Stimulated activated CD8-positive, alpha-beta memory T cell treated with anti-CD3 and anti-CD28 coated beads, Interleukin-15, amount 100 ng/mL, for 4 hours (primary cell): ENCODE measurements at places on chromosomes 6 and 20.

DNA sequence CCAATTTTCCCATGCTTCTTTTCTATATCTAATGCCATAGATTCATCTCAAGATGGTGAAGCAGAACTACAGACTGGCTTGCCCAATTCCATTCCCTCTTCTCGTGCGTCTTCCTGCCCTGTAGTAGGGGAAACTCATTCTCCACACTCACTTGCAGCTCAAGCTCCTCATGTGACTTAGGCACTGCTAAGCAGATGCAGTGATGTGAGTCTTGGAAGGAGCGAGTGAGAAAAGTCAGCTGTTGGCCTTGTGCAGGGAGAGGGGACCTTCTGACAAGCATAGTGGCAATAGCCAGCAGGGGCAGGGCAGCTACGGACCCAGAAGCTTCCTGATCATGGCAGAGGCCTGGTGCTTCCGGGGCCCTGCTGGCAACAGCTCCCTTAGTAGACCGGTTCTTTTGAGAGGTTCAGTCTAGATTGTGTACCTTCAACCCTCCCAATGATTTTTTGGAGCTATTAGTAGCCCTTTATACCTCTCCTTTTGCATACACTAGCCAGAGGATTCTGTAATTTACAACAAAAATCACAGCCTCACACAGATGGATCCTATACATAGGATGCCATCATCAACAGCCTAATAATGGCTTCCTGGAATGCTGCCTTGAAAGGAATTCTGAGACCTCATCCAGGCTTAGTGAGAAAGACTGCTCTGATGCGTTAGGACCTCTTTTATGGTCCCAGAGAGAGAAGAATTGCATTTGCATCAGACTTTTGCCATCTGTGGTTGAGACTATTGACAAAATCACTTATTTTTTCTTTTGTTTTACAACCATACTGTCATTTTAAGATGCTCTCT, 121.5 kb upstream of the RIPOR2 start:
- no peak for DNase-seq

GRCh38 chr6:92339936-92340640, 1079.3 kb downstream of the EPHA7 start:
- DNase-seq = no peak

DNA sequence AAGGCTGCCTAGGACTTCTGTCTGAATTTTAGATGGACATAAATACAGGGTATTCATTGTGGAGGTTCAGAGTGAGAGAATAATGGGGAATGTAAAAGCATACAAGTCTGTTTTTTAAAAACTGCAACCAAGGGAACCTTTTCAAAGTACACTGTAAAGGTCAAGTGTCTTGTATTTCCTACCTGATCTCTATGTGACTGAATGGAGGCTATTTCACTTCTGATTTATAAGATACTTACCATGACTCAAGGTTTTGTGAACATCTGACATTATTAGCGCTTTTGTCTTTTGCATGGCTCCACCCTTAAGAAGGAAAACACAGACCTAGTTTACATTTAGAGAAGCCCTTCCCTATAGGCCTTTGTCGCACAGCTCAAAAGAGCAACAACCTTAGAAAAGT, 126.5 kb downstream of the ZFAND3 start:
- no peak for DNase-seq

DNA sequence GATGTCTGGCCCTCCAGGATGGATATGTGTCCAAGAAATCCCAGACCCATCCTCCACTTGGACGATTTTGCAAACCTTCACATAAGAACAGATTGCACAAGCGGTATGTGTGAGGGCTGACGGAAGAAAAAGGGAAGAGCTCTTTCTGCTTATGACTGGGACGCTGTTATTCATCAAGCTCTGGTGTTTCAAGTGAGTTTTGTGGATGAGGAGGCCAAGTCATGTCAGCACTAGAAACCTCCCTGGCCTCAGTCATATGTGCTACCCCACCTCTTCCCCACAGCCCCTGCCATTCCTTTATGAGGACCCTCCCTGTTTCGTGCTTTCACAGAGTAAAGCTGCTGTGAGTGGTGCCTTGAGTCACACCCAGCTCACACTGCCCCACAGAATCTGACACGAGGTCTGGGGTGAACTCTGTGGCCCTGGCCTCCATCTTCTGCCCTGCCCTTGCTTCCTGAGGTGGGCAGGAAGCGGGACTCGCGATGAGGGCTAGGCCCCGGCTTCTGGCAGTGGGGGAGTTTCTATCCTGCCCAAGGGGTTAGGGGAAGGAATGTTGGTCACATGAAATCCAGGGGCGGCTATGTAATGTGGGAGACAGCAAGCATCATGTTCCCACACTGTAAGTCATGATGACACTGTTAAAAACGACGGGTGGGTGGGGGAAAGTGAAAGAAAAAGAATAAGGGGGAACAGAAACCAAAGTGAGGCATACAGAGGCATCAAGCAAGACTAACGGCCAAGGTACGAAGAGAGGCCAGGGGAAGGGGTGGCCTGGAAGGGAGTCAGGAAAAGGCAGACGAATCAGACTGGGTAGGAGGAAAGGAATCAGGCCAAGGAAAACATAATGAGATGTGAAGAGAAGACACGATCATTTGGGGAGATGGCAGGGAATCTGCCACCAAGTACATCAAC, 78.1 kb downstream of the PRDM1 start:
- DNase-seq = peak; percentile 37

GRCh38 chr20:2740702-2741101, 48.1 kb downstream of the EBF4 start:
- no peak for DNase-seq

DNA sequence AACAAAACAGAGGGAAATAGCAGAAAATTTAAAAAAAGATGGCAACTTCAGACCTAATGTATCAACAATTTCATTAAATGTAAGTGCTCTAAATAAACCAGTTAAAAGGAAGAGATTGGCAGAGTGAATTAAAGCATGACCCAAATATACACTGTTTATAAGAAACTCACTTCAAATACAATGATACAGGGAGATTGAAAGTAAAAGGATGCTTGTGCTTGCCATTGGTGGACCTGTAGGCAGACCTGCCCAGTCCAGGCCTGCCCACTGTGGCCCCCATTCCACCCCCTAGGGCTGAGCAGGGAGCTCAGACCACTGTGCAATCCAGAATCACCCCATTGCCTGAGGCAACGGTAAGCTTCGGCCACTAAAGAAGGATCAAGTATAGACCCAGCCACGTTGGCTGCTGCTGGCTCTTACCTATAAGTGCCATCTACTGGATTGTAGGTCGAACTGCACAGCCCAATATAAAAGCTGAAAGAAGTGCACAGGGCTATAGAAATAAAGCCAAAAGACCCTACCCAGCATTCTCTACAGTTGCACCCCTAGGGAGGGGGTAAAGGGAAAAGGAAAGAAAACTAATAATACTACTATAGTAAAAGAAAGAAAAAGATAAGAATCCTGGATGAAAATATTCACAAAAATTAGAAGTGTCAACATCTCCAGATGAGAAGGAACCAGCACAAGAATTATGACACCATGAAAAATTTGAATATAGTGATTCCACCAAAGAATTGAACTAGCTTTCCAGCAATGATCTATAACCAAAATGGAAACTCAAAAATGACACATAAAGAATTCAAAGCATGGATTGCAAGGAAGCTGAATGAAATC, 36.1 kb downstream of the PSMB1 start:
- no peak for DNase-seq

DNA sequence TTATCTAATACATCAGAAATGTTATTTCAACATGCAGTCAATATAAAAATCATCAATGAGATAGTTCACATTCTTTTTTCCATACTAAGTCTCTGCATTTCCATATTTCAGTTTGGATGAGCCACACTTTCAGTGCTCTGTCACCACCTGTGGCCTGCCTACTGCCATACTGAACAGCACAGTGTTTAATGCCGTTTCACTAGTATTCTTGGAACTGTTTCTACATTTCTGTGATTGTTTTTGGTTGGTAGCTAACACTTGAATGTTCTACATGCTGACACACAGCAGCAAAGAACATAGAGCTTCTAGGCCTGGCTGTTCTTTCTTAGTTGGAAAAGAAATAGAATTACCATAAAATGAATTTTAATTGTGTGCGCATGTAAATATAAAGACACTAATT, 61.4 kb upstream of the KIF25 start:
- DNase-seq = no peak

DNA sequence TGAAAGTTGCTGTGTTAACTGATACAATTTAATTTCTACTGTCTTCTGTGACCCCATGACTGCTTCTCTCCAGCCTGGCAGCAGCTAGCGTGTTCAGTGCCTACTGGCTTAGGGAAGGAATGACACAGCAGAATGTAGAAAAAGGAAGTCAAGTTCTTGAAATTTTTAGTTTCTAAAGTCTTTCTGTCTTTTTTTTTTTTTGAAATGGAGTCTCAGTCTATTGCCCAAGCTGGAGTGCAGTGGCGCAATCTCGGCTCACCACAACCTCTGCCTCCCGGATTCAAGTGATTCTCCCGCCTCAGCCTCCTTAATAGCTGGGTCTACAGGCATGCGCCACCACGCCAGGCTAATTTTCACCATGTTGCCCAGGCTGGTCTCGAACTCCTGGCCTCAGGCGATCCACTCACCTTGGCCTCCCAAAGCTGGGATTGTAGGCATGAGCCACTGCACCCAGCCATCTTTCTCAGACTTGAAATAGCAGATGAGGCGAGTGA, 39.3 kb downstream of the PCNA start:
- no peak for DNase-seq

DNA sequence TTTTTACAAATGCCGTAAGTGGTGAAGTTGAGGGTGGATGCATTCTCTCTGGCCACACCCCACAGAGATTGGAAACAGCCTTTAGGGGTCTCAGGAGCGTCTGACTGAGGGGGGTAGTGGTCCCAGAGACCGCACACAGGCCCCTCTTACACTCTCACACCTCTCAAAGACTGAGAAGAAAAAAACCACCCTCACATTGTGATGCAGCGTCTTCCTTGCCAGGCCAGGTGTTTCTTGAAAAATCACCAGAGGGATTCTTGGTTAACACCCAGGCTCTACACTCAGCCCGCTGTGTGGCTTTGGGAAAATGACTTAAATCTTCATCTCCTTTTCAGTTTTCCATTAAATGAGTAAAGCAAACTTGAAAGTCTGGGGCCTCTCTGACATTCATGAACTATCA, 115.8 kb upstream of the SPTLC3 start:
- DNase-seq = no peak

DNA sequence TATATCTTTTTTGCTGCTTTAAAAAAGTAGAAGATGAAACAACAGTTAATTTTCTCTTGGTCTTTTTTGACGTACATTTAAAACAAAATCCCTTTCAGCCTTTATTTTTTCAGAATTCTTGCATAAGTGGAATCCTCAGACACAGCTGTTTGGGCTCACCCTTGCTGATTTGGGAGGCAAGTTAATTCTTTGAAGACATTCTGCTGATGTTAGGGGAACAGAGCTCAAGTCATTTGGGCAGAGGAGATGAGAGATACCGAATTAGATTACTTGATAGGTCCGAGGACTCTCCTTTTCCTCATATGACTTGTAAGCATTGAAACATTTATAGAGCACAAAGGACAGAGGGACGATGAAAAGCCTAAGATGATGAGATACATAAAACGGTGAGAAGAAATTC, 567.9 kb upstream of the CITED2 start:
- no peak for DNase-seq

GRCh38 chr6:3389390-3390167, 67.3 kb downstream of the SLC22A23 start:
- no peak for DNase-seq

DNA sequence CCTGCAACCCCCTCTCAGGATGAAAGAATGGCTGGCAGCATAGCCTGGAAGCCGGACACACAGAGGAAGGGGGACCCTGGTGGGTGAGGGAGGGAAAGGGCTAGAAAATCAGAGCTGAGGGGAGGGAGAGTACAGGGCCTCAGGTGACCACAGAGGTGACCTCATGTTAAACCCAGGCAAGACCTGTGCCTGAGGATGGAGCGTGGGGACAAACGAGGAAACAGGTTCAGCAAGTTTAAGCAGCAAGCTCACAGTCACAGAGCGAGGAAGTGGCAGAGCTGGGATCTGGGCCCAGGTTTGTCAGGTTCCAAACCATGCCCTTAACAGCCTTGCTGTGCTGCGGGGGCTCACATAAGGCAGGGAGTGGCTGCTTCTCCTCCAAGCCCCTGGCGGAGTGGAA, 4.0 kb upstream of the BPI start:
- DNase-seq = no peak

- no peak for DNase-seq
Observed at GRCh38 chr6:122806291-122806690, 17.2 kb downstream of the SMPDL3A start.

DNA sequence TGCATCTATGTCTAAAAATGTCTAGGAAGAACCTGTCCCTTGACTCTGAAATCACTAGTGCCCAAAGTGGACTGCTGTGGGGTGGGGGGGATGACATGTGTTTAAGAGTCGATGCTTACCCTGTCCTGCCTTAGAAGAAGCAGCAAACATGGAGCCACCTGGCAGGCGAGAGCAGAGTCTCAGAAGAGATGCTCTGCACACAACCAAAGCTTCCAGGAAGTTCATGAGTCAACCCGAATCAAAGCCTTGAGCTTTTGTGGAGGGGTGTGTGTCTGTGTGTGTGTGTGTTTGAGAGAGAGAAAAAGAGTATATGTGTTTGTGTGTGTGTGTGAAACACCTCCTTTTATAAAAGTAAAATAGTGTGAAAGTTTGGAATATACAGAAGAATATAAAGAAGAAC, 269.9 kb downstream of the ALDH8A1 start:
- no peak for DNase-seq

DNA sequence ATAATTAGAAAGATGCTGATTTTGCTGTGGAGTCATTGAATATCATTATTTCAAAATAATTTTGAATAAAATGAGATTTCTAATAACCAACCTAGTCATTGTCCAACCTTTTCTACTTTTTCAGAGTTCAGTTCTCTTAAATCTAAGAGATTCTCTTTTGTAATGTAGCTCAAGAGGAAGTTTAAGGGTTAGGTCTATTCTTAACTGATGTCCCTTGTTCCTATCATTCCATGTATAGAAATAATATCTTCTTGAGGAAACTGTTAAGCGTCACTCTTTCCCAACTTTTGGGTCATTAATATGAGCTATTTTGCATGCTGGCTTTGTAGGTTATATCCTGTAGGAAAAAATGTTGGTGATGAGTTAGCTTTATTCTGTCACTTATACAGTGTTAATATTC, 27.0 kb downstream of the RNF144B start:
- no peak for DNase-seq

- DNase-seq = no peak
Observed at GRCh38 chr20:32052090-32052777, at the start of gene HCK. HCK (plus strand) TSS chr20:32052242.

DNA sequence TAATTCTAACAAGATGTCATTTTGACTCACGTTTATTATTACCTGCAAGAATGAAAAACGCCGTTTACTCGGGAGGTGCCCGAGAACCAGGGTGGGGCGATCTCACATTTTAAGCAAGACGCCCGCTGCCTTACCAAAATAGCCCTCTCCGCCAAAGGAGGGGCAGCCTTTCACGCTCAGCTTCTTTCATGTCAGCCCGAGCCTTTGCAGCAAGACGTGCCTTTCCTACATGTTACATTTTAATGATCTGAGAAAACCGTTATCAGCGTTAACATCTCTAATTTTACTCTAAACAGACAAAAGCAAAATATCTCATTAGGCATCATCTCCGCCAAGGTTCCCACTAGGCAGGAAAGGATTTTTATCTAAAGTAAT, 2.0 kb downstream of the BACH2 start:
- no peak for DNase-seq
